Activated CD4-positive, CD25-positive, alpha-beta regulatory T cell treated with anti-CD3 and anti-CD28 coated beads, Interleukin-2, amount 50 U/mL, for 72 hours (primary cell): ENCODE measurements at places on chromosomes 11 and 22.

DNA sequence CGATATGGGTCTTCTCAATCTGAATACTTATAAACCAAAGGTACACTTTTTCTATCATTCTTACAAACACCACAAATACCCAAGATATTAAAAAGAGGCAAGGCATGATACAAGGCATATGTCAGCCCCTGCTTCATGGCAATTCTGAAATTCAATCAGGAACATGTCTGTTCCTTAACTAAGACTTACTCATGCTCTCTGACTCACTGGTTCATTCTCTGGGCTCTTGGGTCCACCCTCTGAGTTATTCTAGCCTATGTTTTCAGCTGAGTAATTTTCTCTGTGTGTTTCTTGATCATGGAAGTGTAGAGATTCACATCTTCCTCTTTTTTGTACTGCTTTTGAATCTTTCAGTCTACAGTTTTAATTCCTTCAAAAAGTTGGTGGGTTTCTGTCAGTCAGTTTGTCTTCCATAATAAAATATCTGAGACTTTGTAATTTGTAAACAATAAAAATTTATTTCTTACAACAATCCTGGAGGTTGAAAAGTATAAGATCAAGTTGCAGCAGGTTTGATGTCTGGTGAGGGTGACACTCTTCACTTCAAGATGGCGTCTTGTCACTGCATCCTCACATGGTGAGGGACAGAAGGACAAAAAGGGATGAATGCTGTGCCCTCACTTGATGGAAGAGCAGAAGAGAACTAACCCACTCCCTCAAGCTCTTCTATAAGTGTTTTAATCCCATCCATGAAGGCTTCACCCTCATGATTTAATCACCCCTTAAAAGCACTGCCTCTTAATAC is 211.7 kb downstream of the FAM76B start:
- no peak for DNase-seq

GRCh38 chr22:37082251-37082873 is 27.2 kb downstream of the TMPRSS6 start:
- DNase-seq = no peak

DNA sequence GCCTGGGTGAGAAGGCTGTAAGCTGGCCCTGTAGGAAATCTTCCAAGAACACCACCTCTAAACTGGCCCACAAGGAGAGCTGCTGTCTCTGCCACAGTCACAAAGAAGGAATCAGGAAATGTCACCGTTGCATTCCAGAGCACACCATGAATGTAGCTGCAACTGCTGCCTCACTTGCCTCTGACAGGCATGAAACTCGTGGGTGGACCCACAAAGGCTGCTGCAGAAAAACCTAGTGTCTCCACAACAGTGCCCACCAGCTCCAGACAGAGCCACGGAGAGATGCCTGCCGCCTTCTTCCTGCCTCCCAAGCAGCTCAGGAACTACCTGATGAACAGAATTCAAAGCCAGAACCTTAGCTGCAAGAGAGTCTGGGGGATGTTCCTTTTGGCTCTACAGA is 10.5 kb downstream of the DNAJB13 start:
- DNase-seq = no peak

GRCh38 chr11:31301549-31302510 is 67.7 kb downstream of the DCDC1 start:
- no peak for DNase-seq

DNA sequence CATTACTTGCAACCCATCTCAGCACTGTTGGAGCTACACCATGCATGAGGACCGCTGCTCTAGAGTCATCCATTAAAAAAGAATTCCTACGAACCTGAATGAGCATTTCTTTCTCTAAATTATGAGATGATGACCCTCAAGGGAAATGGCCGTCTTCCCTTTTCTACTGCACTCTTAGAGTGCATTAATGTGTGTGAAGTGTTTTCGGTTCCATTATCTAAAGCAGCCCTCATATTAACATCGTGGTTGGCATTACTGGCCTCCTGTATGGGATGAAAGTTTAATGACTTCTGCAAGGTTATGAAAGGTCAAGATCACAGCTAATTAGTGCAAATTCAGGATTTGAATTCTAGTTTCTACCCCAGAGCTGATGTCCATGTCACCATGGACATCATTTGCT is 16.7 kb downstream of the CD44 start:
- no peak for DNase-seq

DNA sequence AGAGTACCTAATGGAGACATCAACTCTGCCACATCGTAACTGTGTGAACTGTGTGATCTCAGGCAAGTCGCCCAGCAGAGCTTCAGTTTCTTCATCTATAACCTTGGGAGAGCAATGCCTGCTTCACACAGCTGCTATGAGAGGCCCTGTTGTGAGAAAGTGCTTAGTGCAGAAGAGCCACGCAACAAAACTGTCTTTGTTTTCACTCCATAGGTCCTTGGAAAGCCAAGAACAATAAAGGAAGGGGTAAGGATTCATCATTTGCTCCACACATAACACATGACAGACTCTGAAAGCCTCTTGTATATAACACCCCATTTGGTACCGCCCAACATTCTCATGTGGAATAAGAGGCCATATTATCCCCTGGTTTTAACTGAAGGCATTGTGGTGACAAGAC is 231.9 kb upstream of the ISX start:
- DNase-seq = no peak

GRCh38 chr11:95715777-95716241 is 73.8 kb downstream of the FAM76B start:
- no peak for DNase-seq

- DNase-seq = no peak
Observed at GRCh38 chr22:36324414-36324813, 63.4 kb downstream of the MYH9 start.

GRCh38 chr22:38461414-38462081 is 6.3 kb upstream of the KDELR3 start:
- no peak for DNase-seq
